Mesothelial cell of epicardium (in vitro differentiated cells): ENCODE measurements at places on chromosomes 5 and 9.

DNA sequence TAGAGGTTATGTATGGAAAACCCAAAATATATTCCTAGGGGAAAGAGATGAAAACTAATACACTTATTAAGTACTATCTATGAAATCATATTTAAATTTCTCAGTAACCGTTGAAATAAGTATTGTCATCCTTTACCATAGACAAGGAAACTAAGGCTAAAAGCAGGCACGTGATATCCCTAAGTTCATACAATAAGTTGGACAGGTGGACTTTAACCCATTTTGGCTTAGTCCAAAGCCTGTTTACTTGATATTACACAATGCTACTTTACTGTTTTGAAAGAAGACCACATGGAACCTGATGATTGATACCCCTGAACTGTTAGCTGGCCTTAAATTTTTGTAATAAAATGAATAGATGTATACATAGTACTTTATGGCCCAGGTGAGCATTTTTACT lies 3.5 kb downstream of the NFX1 start:
- no peak for DNase-seq

DNA sequence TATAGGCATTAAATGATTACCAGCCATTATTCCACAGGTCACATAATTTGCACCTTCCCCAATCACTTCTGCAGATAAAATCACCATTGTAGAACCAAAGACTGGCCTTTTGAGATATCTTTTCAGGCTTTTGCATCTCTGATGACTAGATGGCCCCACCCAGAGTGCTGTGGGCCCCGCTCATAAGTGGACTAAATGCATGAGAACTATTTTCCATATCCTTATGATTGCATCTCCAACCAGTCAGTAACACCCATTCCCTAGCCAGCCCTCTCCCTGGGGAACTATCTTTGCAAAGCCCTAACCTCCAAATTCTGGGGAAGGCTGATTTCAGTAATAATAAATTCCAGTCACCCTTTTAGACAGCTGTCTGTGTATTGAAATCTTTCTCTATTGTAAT lies 53.5 kb upstream of the CDH9 start:
- no peak for DNase-seq

- peak; percentile 68 for DNase-seq
These were observed 986 bp downstream of the PLPP1 start for GRCh38 chr5:55533521-55534435.

- DNase-seq: no peak
These were observed 7.4 kb upstream of the SHROOM1 start for GRCh38 chr5:132837868-132838267.

- no peak for DNase-seq
These were observed 65.9 kb downstream of the PRKACG start for GRCh38 chr9:68947842-68948569.

- no peak for DNase-seq
These were observed 76.0 kb downstream of the C9orf153 start for GRCh38 chr9:86183229-86184137.

DNA sequence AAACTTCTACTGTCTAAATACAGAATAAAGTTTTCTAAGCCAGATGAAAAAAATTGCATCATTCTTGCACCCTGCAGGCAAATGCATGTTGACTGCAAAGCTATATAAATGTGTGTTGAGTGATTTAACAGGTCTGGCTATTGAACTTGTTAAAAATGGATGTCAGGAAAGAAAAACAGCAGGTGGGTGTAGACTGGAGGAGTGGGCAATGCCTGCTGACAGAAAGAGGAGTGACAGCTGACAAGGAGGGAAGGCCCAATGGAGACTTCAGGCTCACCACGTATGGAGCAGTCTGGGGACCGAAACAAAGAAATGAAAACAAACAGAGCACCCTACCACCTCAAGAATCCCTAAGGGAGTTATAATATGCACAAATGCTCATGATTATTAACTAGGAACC lies 127.8 kb downstream of the GRIA1 start:
- no peak for DNase-seq
